ENCODE measurements at places on chromosomes 5 and 9.

DNA sequence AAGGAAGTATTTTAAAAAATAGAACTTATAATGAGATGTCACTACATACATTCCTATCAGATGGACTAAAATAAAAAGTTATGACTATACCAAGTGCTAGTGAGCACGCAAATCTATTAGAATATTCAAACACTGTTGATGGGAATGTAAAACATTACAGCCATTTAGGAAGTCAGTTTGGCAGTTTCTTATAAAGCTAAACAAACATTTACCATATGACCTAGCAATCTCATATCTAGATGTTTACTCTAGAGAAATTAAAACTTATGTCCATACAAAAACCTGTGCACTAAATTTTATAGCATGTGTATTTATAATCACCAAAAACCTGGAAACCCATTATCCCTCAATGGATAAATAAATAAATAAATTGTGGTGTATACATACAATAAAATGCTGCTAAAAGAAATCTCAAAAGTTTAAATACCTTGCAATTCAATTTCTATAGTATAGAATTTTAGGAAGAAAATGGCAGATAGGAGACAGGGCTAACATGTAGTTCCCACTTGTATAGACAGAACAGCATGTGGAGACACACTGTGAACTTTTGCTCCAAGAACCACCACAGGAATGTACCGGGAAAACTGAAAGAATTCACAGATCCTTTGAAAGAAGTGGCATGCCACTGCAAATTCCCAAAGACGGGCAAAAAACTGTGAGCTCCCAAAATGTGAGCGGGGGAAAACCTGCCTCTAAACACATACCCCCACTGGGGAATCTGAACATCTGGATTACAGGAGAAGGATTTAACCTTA, 174.6 kb upstream of the SPEF2 start:
- DNase-seq: no peak

DNA sequence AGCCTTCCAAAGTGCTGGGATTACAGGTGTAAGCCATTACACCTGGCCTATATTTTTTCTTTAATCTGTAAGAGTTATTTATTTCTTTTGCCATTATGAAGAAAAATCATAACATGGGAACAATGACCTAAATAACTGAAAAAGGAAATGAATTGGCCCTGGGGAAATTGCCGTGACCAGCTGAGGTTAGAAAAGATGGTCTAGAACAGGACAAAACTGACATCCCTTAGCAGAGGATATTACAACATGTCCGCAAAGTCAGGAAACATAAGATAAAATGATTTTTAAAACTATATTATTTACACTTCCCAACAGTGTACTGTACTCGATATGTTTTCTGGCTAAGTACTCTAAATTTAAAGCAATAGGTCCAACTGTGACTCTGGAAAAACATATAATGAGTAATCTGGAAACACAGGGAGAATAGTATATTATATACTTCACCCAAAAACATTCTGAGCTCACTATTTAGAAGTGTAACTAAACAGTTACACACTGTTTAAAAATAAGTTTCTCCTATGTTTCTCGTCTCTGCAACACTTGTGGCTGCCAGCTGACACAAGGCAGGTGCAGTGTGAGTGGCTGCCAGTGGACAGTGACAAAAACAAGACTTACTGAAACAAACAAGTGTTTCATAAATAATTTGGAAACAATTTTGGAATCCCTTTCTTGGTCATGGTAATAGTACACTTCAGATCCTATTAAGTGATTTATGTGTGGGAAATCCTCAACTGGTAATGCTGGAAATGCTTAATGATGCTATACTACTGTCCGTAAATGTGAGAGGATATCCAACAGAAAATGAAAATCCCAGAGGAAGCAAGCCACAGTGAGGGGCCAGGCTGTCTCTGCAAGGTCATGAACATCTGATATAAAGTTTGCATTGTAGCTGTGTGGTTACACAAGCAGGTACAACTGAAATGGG, 69.1 kb downstream of the C9orf85 start:
- no peak for DNase-seq

DNA sequence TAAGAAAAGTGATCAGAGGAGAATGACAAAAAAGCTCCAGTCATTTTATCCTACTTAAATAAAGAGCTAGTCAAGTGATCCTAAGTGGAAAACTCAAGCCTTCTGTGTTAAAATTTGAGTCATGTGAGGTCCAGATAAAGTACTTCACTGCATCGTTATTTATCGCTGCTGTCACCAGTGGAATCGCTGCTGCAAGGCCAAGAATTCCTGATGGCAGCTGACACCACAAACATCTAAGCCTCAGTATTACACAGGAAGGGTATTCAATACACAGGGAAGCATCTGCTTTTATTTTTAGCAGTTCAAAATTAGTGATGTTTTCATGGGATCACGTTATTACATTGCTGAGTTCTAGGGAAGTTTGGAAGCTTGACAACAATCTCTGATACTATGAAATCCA, 190.3 kb downstream of the GOLPH3 start:
- DNase-seq: no peak

GRCh38 chr9:84567805-84568204, 101.7 kb upstream of the NTRK2 start:
- no peak for DNase-seq

DNA sequence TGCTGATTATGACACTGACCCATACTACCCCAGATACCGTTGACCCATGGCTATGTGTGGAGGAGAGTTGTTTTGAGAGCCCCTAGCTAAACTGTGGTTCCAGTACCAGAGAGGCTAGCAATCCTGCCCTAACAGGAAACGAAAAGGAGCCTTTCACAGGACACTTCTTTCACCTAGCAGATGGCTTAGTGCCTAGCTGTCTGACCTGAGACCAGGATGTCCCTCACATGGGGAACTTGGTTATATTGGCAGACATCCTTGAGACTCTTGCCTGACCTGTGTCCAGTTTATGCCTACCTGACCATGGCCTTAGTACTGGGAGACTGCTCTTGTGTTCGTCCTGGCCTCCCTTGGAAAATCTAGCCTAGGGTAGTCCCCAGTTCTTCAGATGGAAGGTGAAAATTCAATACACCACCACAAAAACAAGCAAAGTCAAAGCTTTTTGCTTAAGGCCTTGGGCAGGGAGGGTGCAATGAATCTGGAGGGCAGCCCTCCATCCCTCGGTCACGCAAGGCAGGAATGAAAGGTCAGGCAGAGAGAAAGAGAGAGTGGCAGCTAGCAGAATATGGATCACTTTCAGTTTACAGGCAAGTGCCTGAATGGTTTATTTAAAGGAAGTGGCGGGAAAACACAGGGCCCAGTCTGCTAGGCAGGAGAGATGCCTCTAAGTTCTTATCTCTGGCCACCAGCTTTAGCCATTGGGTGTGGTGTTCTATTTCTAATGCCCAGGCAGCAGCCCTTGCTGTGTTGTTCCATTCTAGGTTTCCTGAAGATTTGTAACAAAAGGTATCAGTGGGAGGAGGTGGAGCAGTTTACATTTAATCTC, 16.4 kb upstream of the ZNF474 start:
- no peak for DNase-seq

- no peak for DNase-seq
Observed at GRCh38 chr9:111828193-111828592, 33.5 kb upstream of the SHOC1 start.

GRCh38 chr5:176661676-176662075, 14.4 kb downstream of the TSPAN17 start:
- DNase-seq: no peak

DNA sequence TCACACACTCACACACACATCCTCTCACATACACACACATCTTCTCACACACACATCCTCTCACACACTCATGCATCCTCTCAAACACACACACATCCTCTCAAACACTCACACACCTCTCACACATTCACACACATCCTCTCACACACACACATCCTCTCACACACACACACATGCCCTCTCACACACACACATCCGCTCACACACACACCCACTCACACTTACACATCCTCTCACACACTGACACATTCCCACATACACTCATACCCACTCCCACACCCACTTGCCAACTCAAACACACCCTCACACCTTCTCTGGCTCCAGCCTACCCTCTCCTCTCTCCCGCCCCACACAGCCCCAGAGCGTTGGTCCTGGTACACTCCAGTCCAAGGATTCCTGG, 127.9 kb upstream of the SLC30A5 start:
- DNase-seq: no peak

DNA sequence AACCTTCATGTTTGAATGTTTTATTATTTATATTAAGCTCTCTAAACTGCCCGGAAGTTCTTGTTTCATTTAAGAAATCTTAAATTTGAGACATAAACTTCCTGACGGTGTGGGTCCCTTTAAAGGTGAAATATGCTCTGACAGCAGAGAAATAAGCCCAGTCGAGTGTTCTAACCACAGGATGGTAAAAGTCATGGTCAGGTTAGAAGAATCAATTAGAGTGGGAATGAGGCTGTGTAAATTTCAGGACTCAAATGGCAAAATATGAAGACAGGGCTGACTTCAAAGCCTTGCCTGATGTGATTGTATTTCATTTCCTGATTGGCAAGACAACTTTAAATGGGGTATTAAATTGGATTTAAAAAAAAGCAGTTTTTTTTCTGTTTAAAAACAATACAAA, 432.9 kb upstream of the BRINP1 start:
- DNase-seq: no peak

GRCh38 chr9:110728058-110728457, 59.5 kb downstream of the MUSK start:
- DNase-seq: no peak

DNA sequence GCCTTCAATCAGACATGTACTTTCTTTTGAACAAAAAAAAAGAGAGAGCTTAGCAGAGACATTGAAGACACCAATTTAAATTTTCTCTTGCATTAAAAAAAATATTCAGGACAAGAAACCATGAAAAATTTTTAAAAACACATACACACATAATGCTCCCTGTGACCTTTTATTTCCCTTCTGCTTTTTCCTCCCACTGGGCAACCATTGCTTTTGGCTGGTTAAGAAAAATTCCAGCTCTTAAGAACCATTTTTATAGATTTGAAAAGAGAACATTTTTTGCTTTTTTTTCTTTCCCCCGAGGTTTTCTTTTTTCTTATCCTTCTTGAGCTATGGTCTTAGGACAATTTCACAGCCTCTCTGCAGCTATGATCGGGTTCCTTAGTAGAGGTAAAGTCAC, 6.1 kb upstream of the HMHB1 start:
- no peak for DNase-seq

DNA sequence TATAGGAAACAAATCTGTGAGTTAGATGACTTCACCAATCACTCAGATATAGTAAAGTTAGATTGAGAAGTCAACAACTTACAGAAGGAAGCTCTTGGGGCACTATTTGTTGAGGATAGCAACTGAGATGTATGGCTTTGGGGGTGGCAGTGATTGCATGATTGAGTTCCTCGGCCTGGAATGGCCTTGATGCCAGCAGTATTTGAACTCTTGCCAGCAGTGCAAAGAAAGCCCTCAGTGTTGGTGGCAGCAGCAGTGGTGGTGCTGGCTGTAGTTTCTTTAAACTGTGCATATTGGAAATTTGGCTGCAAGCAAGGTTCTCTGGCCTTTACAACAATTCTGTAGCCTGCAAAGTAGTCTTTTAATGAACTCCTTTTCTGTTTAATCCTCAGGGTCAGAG, 41.4 kb upstream of the PJA2 start:
- DNase-seq: no peak

GRCh38 chr9:19481971-19482404, 73.2 kb downstream of the ACER2 start:
- DNase-seq: no peak

DNA sequence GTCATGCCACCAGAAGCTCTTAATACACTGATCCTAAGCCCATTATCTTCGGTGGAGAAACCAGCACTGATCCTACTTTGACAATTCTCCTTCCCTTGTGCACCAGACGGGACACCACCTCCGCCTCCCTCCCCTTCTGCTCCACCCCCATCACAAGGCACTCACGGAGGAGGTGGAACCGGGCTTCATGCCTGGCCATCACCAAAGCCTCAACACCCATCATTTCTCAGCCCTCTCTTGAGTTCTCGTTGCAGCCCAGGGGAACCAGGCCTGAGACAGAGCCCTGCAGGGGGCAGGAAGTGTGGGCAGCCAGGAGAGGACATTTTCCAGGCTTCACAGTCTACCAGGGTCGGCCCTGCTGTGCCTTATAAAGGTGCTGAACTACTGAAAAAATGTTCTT, 160.5 kb downstream of the GOLPH3 start:
- no peak for DNase-seq

DNA sequence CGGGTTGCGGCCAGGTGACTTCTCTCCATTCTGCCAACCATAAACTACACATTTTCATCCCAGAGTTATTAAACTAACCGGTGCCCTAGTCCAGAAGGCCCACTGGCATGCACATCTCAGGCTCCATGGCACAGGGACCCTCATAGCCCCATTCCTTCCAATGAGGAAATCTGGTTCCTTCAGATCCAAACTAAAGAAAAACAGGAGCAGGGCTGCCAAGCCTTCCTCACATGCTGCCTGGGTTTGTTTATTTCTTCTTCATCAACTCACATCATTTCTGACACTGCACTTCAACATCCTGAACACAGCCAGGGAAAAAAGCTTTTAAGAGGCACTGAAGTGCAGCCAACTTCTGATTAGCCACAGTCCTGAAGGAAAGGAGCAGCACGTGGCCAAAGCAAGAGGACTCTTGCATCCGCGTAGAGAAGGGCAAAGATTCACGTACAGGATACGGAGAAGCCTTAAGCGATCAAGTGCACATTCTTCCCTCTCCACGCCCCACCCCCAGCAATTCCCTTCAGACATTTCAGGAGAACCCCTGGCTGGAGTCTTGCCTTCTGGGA, 22.5 kb downstream of the LHFPL2 start:
- DNase-seq: no peak

DNA sequence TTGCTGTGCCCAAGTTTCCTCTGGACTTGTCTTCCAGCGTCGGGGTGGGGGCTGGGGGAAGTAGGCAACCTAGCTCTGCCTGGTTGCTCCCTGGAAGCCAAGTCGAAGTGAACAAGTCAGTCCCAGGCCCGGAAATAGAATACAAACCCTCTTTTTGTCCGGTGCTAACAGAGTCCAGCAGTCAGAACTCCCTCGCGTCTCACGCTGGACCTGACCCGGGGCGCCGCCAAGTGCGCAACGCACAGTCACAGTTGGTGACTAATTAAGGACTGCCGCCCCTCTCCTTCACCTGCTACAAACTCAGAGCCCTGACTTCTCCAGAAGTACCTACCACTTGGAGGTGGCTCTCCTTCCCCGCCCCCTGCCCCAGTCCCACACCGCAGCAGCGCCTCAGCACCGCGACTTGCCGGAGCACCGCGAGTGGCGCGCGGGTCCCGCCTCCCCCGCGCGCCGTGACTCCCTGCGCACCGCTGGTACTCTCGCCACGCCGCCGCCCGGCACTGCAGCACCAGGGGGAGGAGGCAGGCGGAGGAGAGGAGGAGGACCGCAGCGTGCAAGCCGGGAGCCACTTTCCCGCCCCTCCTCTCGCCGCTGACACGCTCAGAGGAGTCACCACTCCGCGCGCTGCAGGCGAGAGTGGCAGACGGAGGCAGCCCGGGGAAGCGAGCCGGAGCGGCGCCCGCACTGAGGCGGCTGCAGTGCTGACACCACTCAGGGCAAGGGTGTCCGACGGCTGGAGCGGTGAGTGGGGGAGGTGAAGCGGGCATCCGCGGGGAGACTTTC, at the start of gene SV2C:
SV2C (plus strand) TSS at position 612 of the 783 bp plus-strand sequence. CDS start 48,368 bp downstream, outside the sequence.
- no peak for DNase-seq

- peak; percentile 68 for DNase-seq
Observed at GRCh38 chr9:76810377-76810957, 46.2 kb downstream of the PCA3 start.

Data from fibroblast of the conjunctiva (primary cell).